ENCODE measurements at places on chromosomes 2 and 18.

- no peak for DNase-seq
Measured at GRCh38 chr2:68935471-68935870, 17.2 kb downstream of the GKN2 start.

DNA sequence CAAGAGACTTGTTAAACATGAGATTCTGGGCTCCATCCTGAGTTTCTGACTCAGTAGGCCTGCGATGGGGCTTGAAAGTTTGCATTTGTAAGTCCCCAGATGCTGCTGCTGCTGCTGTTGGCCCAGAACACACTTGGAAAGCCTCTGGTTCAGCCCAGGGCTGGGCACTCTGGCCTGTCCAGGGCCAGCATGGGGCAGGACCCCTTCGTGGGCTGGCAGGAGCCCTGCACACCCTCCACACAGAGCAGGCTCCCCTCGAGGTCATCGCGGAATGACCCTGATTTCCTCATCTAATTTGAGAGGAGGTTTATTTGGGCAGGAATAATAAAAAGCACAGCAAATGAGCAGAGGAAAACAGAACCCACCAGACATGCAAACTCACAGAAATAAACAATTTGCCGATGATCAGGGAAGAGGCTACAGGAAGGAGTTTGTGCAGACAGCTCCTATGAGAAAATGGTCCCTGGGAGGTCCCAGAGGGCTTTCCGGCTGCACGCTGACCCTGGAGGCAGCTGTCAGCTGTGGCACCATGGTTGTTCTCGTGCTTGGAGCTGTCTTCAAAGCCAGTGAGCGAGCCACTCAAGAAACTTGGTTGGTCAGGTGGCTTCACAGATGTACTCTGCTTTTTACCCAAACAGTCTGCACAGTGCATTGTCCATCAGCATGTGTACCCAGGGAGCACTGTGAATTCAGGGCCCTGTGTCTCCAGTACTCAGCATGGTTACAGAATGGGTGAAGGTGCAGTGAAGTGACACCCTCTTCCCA lies 119.3 kb downstream of the GLI2 start:
- DNase-seq = no peak

GRCh38 chr2:224309176-224309575 lies 92.7 kb downstream of the FAM124B start:
- no peak for DNase-seq

GRCh38 chr2:46985512-46985911 lies 69.9 kb upstream of the MCFD2 start:
- no peak for DNase-seq

- DNase-seq = peak; percentile 93
Measured at GRCh38 chr2:240437861-240438809, 2.7 kb downstream of the GPC1 start.

- no peak for DNase-seq
Measured at GRCh38 chr2:86142436-86143257, 36.6 kb downstream of the PTCD3 start.

DNA sequence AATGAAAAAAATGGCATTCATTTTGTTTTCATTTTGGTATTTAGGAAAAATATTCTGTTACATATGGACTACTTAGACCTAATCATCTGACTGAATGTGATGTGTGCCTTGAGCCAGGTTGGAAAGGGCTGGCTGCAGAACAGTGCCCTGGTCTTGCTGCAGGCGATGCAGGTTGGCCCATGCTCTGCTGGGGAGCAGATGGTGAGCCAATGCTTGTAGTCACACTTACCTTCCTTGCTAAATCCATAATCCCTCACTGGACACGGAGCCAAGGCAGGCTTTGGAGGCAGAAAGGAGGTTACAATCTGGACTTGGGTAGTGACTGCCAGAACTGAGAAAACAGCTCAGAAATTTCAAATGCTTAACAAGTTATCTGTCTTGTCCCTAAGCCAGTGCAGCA lies 228.7 kb downstream of the ARHGAP15 start:
- DNase-seq = no peak

GRCh38 chr2:165003443-165004130 lies 48.3 kb upstream of the SLC38A11 start:
- no peak for DNase-seq

DNA sequence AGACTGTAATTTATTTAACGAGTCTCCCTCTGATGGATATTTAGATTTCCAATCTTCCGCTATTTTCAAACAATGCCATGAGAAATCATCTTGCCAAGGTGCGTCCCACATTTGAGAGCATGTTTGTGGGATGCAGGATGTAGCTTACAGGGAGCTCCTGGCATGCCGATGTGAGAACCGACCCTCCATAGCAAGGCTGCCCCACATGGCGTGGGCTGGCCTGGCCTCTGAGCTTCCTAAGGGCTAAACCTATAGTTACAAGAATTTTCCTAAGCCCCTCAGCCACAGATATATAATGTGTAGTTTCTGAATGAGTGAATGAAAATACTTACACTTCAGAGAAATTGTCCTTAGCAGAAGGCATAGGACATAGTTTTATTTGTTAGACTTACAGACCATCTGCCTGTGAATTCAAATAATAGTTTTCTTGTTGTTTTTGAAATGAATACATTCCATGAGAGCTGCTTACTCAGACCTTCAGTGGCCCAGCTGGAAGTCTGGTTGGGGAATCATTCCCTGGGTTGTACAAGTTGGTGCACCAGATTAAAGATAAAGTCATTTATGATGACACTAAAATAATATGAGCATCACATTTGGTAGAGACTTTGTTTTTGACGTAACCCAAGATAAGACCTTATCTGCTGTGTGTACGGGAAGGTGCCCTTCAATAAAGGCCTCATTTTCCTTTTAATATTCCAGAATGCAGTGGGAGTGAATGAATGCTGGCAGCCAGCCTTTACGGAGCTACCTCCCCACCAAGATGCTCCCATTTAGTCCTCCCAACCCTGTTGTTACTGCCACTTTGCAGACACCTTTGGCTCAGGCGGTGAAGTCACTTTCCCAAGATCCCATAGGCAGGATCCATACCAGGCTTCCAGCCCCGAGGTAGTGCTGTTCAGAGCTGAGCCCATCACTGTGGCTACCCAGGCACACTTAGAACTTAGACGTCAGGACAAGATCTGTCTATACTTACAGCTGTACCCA lies 107.1 kb downstream of the GLI2 start:
- DNase-seq = no peak

DNA sequence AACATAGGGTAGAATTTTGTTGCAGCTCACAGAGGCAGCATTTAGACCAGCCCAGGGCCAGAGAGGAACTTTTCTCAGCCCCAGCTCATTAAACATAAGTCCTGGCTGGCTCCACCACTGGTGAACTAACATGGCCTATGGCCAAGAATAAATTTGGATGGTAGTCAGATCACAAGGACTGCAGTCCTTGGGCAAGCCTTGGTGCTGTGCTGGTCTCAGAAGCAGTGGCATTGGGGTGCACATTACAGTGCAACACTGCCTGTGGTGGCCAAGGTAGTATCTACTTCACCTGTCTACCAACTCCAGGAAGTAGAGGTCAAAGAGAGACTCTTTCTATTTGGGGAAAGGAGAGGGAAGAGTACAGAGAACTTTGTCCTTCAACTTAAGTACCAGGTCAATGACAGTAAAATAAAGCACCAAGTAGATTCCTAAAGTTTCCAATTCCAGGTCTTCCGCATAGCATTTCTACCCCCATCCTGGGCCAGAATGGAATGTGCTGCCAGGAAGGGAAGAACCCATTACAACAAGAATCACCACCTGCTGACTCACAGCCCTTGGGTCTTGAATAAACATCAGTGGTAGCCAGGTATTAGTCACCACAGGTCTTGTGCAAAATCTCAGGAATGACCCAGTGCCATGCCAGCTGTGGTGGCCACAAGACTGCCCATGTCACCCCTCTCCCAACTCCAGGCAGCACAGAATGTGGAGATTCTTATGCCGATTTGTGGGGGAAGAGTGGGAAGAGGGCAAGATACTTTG lies 155.4 kb upstream of the FSIP2 start:
- DNase-seq = no peak

DNA sequence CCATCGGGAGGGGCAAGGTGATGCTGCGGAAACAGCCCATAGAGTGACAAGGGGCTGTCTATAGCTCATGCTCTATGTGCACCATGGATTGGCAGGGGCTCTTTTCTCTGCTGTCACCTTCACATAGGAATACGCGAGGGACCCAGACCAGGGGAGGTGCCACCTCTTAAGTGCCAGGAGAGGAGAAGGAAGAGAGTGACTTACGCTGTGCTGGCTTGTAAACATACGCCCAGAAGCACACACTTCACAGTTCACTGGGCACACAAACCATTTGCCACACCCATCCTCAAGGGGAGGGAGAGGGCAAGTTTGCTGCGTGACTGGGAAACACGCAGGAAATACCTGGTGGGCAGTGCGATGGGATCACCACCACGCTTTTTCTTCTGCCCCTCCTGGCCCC lies 65.1 kb upstream of the GPR45 start:
- no peak for DNase-seq

DNA sequence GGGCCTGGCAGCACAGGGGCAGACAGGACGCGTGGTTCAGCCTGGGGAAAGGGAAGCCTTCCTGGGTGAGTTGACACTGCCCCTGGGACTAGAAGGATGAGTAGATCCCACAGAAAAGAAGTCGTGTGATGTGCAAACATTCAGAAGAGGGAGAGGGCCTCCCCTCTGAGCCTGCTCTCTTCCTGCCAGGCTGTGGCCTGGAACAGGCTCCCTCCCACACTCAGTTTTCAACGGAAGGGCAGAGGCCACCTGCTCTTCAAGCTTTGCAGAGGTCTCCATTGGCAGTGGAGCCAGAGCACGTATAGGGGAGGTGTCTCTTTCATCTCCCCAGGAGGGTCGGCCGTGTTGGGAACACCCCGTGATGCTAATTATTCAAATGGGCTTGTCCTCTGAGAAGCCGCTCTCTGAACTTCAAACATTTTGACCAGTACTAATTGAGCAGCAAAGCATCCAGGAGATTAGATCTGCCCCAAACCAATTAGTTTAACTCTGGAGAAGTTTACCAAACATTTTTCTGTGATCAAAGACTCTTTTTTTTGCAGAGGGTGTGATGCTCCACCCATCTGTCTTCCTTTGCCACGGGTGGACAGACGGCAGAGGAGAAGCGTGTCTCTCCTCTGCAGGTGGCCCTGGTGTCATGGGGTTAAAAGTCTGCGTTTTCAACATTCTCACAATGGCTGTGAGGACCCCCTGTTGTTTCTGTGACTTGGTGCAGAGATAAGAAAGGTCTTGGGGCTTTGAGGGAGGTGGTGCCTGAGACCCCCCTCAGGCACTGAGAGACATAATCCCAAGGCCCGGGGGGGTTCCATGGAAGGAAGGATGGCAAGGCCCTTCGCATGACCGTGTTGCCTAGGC lies 29.5 kb upstream of the ODC1 start:
- no peak for DNase-seq

DNA sequence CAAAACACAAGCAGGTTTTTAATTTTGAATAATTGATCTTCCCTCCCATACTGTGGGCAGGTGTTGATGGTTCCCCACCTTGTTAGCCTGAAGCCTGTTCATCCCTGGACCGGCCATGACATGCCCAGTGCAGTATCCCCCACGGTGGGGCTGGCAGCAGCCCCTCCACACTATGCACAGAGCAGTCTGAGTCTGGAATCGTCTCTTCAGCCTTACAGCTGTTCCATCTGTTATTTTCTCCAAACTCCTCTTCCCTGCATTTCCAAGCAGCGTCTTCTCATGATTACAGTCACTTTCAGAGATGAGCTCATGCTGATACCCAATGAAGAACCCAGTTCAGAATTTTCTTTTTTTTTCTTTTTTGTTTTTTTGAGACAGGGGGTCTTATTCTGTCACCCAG lies 68.2 kb downstream of the ADI1 start:
- no peak for DNase-seq

- DNase-seq = peak; percentile 23
Measured at GRCh38 chr2:104938231-104938941, 84.5 kb downstream of the POU3F3 start.

GRCh38 chr2:198700319-198700718 lies 757.4 kb downstream of the SATB2 start:
- no peak for DNase-seq

DNA sequence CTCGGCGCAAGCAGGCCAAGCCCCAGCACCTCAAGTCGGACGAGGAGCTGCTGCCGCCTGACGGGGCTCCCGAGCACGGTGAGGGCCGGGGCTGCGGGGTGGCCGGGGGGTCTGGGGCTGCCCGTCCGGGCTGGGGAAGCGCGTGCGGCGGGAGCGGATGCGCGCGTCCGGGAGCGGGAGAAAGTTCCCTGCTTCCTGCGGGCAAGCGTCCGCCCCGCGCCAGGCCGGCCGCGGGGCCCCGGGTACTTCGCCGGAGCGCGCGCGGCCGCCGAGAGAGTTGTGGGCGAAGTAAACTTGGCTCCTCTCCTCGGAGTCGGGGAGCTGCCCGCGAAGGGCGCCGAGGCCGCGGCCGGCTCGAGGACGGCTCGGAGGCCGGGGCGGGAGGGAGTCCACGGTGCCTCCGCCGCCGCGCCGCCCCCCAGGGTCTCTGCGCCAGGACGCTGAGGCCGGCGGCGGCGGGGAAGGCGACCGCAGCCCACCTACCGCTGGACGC lies 707 bp downstream of the SALL3 start:
- DNase-seq = no peak

DNA sequence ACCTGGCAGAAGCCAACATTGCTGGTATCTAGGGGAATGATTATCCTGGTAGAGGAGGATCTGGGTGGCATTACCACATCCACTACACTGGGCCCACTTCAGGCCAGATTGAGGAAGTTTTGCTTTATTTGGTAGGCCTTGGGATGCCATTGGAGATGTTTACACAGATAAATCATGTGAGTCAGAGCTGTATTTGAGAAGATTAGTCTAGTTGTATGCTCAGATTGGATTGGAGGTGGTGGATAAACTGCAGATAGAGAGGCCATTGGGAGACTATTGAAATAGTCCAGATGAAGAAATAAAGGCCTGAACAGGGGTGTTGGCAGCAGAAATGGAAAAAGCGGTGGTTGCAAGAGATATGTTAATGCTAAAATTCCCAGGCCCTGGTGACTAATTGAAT lies 81.5 kb downstream of the EFEMP1 start:
- no peak for DNase-seq

- DNase-seq = no peak
Measured at GRCh38 chr2:29105375-29105774, 9.8 kb upstream of the CLIP4 start.

DNA sequence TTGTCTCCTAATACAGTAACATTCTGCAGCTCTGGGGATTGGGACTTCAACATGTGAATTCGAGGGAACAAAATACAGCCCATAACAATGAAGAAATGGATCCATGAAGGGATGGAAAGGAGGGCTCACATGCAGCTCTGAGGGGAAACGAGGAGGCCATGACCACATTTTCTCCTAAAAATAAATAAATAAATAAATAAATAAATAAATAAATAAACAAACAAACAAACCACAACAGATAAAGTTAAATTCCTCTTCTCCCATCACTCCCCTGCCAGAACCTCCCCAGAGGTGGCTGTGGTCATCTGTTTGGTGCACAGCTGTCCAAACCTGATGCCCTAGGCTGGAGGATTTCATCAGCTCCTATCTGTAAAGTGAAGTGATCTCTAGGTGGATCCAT lies 42.7 kb downstream of the MAL start:
- DNase-seq = no peak

- DNase-seq = no peak
Measured at GRCh38 chr2:158184556-158185343, 83.1 kb downstream of the UPP2 start.

DNA sequence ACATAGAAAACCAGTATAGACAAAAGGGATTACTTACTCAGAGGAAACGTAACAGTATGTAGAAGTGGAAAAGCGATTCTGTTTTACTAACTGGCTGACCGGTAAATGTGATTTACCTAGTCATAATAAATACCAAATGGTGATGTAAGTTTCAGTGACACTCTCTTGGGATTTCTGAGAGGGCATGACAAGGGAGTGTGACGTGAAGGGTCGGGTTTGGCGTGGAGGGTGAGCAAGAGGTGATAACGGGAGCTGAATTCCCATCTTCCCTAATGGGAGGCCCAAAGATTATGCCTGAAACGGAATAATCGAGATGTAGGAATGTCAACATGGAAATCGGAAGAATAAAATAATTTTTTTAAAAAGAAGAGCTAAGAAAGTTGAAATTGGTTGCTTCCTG lies 12.7 kb upstream of the GNAL start:
- no peak for DNase-seq
